Caco-2 (cell line): ENCODE measurements at places on chromosomes 5 and 9.

DNA sequence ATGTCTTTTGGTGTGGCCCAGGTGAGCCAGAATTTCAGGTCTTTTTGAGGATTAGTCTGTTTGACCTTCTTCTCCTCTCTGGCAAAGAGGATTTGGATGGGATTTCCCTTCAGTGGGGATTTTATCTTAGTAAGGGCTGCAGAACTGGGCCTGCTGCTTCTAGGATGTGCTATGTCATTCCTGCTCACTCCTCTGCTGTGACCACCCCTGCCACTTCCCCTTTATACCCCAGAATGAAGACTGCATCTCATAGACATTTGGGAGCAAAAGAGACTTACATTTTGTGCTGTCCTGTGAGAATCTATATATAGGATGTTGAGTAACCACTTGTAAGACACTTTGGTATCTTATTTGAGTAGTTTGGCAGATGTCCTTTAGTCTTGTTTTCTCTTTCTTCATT is 76.2 kb downstream of the ARHGAP26 start:
- no peak for DNase-seq

- DNase-seq = no peak
These were observed 49.4 kb upstream of the SPATA31C2 start for GRCh38 chr9:88187631-88188030.

DNA sequence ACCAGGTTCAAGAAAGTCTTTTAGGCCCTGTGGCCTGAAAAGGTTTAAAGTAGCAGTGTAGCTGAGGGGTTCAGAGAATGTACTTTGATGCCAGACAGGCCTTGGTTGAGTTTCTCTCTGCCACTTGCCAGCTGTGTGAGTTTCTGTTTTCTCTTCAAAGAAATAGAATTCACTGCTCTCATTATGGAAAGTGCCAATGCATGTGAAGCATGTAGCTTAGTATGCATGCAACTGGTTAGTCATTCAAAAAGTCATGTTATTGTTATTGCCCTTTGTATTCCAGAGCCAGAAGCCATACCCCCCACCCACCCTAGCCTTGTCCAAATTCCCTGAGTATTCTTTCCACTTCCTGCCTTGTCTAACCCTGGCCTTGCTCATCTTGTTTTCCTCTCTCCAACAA is 101.7 kb downstream of the ADRB2 start:
- DNase-seq = no peak

GRCh38 chr5:87850843-87851242 is 417.8 kb downstream of the TMEM161B start:
- DNase-seq = no peak

DNA sequence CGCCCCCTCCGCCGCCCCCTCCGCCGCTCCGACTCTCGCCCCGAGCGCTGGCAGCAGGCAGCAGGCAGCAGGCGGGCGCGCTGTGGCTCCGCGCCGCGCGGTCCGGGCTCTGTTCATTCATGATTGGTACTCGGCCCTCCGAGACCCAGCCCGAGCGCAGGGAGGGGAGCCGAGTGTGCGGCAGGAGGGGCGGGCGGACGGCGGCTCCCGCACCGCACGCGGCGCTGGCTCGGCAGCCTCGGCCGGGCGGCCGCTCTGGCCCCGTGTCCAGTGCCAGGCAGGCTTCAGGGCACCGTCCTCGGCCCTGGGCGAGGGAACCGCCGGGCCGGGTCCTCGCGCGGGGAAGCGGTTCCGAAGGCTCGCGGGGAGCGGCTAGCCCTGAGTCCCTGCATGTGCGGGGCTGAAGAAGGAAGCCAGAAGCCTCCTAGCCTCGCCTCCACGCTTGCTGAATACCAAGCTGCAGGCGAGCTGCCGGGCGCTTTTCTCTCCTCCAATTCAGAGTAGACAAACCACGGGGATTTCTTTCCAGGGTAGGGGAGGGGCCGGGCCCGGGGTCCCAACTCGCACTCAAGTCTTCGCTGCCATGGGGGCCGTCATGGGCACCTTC is at the start of gene KCNIP1:
KCNIP1 (plus strand) TSS at position 31 of the 607 bp plus-strand sequence.
- DNase-seq = no peak

GRCh38 chr9:81268048-81268447 is 421.3 kb downstream of the TLE1 start:
- no peak for DNase-seq

DNA sequence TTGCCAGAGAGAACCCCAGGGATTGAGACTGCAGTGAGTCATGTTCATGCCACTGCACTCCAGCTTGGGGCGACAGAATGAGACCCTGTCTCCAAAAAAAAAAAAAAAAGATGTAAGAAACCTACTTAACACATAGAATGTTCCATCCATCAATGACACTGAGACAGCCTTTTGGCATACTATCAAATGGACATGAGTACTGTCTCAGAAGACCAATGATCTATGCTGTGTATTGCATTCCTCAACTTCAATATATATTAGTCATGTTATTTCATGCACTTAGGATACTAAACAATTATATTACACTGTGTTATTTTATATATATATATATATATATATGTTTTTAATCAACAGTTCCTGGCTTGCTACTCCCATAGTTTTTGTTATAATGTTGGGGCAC is 57.1 kb upstream of the ANKH start:
- no peak for DNase-seq

GRCh38 chr9:100058699-100059579 is 39.9 kb downstream of the ERP44 start:
- DNase-seq = no peak

- no peak for DNase-seq
These were observed 1.9 kb downstream of the SLC36A1 start for GRCh38 chr5:151449297-151449696.

GRCh38 chr9:109865521-109865920 is 85.5 kb downstream of the PALM2AKAP2 start:
- DNase-seq = no peak

GRCh38 chr9:113973963-113974413 is 97.9 kb downstream of the ZNF618 start:
- no peak for DNase-seq

- DNase-seq = no peak
These were observed 70.7 kb upstream of the MAN2A1 start for GRCh38 chr5:109619021-109619460.

GRCh38 chr5:172705576-172706084 is 64.6 kb downstream of the NEURL1B start:
- no peak for DNase-seq

GRCh38 chr9:11931109-11931508 is 762.1 kb upstream of the TYRP1 start:
- no peak for DNase-seq

DNA sequence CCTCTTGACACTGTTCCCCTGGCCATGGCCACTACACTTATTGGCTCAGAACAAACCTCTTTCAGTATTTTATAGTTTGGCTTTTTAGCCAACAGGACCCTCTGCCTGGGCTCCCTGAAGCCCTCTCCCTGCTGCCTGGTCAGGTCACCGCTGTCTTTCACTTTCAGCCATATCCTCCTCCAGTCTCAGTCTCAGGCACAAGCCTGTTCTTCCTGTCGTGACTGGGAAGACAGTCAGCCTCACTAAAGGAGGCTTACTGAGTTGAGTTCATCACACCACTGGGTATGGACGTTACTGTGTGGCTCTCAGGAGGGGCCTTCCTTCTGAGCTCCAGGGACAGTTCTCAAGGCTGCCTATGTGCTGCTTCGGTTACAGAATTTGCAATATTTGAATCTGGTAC is 2.0 kb downstream of the QSOX2 start:
- DNase-seq = no peak
